ENCODE measurements at places on chromosomes 5 and 9. TPM values are rescaled to one million over a fixed set of nuclear protein-coding genes. Genes with fewer than 3 reads are reported as not detected.

DNA sequence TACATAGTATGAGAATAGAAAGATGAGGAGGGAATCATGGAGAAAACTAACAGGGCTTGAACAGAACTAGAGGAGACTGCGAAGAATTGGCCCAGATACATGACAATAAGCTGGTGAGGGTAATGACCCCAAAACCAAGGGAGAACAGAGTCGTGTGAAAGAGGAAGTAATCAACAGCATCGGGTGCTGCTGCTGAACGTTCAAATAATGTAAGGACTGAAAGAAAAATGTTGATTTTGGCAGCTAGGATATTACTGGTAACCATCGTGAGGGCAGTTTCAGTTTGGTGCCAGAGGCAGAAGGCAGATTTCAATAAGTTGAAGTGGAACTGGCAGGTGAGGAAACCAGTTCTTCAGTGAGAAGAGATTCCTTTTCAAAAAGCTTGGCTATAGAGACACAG lies 66.8 kb upstream of the SMC2 start:
- H3K27me3 ChIP-seq: no peaks in the 10 kb centered on the region
- H3K4me1 ChIP-seq: no peaks in the 10 kb centered on the region
- H3K27ac ChIP-seq: no peak overlapping the region
- H3K4me3 ChIP-seq: no peak overlapping the region
- H3K36me3 ChIP-seq: no peaks in the 10 kb centered on the region

DNA sequence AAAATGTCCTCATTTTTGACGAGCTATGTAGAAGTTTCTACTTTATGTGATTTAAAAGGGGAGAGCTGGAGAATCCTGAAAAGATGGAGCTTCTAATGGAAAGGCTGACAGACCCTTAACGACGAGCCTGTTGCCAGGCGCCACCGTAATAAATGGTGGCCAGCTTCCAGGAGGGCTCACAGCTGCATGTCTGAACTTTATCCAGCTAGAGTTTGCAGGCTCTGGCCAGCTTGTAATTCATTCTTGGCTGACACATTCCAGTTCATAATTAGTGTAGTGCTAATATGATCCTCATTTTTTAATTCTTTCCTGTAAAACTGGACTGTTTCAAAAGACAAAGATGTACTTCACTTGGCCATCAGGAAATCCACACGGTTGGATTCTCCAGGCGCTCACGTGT lies 246.7 kb downstream of the GAS1 start:
- no peak overlapping the region for H3K27ac ChIP-seq
- peaks cover 4% of the 10 kb centered on the region for H3K4me1 ChIP-seq

The MLANA gene
- not detected for total RNA-seq

DNA sequence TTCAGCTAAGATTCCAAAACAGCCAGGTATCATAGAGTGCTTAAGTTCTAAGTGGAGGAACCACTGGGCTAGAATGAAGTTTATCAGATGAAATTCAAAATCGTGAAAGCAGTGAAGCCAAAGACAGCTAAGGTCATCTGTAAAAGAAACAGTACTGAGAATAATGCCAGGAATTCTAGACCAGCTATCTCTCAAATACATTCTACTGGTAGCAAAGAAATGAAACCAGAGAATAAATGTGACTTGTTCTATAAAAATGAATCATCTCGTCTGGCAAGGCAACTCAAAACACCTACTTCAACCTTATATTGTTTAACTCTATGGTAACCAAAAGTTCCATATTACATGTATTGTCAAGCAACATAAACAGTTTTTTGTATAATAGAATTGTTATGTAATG lies 51.3 kb upstream of the RGMB start:
- no peaks in the 10 kb centered on the region for H3K4me1 ChIP-seq
- no peaks in the 10 kb centered on the region for H3K27me3 ChIP-seq
- H3K4me3 ChIP-seq: no peak overlapping the region
- DNase-seq: no peak
- H3K36me3 ChIP-seq: no peaks in the 10 kb centered on the region

GRCh38 chr9:36791222-36791950 lies 218.7 kb downstream of the MELK start:
- peaks cover 10% of the 10 kb centered on the region for H3K27me3 ChIP-seq
- no peaks in the 10 kb centered on the region for H3K36me3 ChIP-seq
- no peak overlapping the region for H3K4me3 ChIP-seq
- no peak overlapping the region for H3K27ac ChIP-seq
- no peak for DNase-seq
- H3K4me1 ChIP-seq: no peaks in the 10 kb centered on the region

DNA sequence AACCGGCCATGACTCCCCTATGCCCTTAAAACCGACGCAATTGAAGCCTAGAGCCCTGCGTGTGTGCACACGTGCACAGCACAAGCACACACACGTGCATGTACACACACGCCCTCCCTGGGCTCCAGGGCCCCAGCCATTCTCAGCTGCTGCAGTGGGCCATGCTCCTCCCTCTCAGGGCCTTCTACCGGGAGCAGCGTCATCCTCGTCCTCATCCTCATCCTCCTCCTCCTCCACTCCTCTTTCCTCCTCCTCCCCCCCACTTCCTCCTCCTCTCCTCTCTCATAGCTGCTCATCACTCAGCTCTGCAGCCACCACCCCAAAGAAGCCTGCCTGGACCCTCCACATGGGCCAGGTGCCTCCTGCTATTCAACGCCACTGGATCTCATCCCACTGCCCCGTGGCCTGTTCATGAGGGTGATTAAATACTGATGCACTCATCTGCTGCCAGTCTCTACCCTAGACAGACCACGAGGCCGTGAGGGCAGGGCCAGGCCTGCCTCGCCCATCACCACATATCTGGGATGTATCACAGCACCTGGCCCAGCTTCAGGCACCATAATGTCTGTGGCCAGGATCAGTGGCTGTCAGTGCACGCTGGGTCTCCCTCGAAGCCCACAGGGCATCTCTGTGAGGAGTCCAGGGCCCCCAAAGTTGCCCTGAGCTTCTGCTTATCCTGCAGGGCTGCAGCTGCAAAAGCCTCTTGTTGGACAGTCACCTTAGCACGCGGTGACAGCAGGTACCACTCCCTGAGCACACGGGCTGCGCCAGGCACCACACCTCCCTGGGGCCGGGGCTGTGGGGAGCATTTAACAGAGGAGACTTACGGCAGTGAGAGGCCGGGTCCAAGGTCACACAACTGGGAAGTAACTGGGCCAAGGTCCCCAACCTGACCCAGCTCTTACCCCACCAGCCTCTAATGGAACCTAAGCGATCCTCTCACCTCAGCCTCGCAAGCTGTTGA lies 9.8 kb downstream of the FAM78A start:
- no peak for DNase-seq
- no peak overlapping the region for H3K4me3 ChIP-seq
- no peaks in the 10 kb centered on the region for H3K36me3 ChIP-seq
- H3K27me3 ChIP-seq: no peaks in the 10 kb centered on the region
- peaks cover 78% of the 10 kb centered on the region for H3K4me1 ChIP-seq

GRCh38 chr5:26872337-26872736 lies 166.0 kb downstream of the CDH9 start:
- H3K27me3 ChIP-seq: no peaks in the 10 kb centered on the region
- no peak overlapping the region for H3K4me3 ChIP-seq
- DNase-seq: no peak
- H3K4me1 ChIP-seq: no peaks in the 10 kb centered on the region
- H3K36me3 ChIP-seq: no peaks in the 10 kb centered on the region

DNA sequence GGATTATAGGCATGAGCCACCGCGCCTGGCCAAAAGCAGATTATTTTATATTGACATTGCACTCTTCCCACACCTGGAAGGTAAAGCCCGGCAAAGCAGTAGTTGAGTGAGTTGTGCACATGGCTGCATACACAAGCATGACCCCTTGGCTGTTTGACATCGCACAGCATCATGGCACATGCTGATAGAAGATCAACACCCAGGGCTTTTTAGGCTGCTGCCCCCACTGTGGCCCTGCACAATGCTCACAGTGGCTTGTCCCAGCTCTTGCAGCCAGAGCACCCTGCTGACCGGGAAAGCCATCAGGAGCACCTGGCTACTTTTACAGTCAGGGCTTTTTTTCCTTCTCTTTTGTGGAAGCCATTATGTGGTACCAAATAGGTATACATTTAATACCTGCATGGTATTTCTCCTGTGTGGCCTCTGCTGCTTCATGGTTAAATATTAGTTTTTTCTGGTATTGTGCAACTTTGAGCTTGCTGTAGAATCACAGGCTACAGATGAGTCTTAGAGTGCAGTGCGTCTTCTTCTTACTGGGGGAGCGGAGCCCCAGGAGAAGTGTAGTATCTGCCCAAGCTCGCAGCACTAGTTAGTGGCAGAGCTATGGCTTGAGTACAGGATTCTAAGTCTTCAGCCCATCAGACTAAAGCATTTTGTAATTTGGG lies 264.5 kb downstream of the AOPEP start:
- H3K4me3 ChIP-seq: no peak overlapping the region
- no peaks in the 10 kb centered on the region for H3K27me3 ChIP-seq
- no peak overlapping the region for H3K27ac ChIP-seq
- no peak for DNase-seq
- no peaks in the 10 kb centered on the region for H3K4me1 ChIP-seq

DNA sequence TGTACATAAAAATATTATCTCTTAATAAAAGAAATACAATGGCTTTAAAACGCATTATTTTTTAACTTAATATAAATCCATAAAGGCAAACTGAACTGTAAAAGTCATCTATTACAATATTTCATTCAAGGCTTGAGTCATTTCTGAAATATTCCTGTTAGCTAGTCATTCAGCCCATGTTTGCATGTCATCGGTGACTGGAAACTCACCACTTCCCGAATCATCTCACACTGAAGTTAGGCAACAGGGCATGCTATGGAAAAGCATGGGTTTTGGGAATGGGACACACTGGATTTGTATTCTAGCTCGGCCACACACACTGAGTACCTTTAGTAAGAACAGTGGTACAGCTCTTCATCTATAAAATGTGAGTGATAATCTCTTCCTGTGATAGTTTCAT lies 691.1 kb upstream of the C9orf72 start:
- H3K27ac ChIP-seq: no peak overlapping the region
- H3K4me3 ChIP-seq: no peak overlapping the region
- H3K36me3 ChIP-seq: no peaks in the 10 kb centered on the region

DNA sequence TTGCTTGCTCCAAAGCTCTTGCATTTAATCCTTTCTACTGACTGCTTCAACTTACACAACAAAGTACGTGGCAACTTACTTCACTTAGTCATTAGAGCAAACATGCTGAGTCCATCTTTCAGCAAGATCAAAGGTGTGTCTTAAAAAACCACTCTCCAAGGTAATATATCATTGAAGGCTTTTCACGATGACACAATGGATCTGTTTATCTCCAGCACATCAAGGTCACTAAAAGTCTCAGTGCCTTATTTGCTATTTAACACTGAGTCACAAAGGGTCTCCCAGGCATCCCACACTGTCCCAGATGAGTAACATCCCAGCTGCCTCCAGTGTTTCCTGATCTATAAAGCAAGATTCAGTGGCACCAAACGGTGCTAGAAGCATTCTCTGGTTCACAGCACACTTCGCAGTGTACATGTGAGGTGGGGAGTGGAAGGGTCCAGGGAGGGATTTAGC lies 3.7 kb upstream of the CLK4 start:
- H3K27ac ChIP-seq: no peak overlapping the region
- no peak overlapping the region for H3K4me3 ChIP-seq
- DNase-seq: no peak
- H3K36me3 ChIP-seq: no peaks in the 10 kb centered on the region

The PTTG1 gene
- not detected for total RNA-seq

- no peak overlapping the region for H3K4me3 ChIP-seq
- no peak for DNase-seq
- no peaks in the 10 kb centered on the region for H3K27me3 ChIP-seq
- peaks cover 44% of the 10 kb centered on the region for H3K4me1 ChIP-seq
- H3K27ac ChIP-seq: no peak overlapping the region
Measured at GRCh38 chr5:169152453-169152852, 148.5 kb downstream of the SLIT3 start.

DNA sequence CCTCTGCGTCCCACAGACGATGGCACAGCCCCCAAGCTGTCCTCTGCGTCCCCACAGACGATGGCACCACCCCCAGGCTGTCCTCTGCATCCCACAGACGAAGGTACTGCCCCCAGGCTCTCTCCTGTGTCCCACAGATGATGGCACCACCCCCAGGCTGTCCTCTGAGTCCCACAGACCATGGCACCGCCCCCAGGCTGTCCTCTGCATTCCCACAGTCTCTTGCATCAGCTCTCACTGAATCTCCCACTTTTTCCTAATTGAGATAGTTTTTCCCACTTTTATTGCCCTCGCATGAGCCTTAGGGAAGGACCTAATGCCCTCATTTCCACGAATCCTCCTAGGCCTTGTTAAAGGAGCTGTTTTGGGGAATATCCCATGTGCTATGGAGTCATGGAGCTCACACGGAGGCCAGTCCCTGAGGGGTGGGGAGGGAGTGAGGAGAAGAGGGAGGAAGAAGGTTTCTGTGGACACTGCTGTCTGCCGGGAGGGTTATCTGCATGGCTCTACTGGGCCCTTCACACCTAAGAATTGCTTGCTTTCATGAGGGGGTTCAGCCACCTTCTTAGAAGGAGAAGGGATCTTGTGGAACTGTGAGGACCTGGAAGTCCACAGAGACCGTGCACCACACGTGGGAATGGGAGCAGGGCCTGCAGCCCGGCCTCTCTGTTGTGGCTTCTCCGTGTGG lies 58.2 kb upstream of the PTCH1 start:
- no peak for DNase-seq
- H3K36me3 ChIP-seq: no peaks in the 10 kb centered on the region
